Colonic mucosa (tissue), 4 donors: ENCODE measurements at places on chromosomes 6 and 20.

- no peak for DNase-seq
- no peaks in the 10 kb centered on the region for H3K4me1 ChIP-seq
- H3K27me3 ChIP-seq = no peaks in the 10 kb centered on the region
- H3K36me3 ChIP-seq = no peaks in the 10 kb centered on the region
- H3K4me3 ChIP-seq = no peak overlapping the region
- H3K27ac ChIP-seq = no peak overlapping the region
Observed at GRCh38 chr6:17688481-17688880, 18.2 kb downstream of the NUP153 start.

- no peak for DNase-seq
- H3K4me3 ChIP-seq = no peak overlapping the region
- H3K4me1 ChIP-seq = no peaks in the 10 kb centered on the region
Observed at GRCh38 chr6:137912813-137913212, 45.8 kb downstream of the TNFAIP3 start.

DNA sequence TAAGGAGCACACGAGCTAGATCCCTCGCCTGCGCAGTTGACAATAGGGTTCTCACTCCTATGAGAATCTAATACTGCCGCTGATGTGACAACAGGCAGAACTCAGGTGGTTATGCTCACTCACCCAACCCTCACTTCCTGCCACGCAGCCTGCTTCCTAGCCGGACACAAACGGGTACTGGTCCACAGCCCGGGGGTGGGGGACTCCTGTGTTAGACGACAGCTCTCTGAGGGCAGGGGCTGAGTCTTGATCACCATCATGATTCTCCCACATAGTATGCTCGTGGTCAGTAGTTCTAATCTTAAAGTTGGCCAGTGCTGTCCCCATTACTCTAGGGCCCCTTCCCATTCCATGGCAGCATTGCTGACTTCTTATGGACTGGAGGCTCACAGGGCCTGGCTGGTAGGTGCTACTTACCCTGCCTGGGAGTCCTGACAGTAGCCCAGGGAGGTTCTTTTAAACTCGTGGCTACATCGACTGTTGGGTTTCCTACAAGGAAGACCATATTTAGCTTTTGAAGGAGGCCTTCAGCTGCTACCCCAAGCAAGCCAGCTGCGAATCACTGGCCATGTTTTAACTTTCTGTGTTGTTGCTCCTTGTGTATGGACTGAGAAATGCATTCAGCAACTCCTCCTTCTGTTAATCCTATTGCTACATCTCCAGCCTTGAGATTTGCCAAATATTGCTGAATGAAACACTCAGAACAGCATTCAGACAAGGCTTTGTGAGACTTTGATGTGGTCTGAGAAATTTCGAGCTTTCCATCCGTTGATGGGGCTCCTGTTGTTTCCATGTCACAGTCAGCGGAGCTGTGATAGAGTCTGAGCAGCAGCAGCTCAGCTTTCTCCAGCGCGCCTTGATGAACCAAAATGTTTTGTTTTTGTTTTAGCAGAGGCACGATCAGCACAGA, 300.3 kb downstream of the NRN1 start:
- no peaks in the 10 kb centered on the region for H3K27me3 ChIP-seq
- DNase-seq = peak; percentile 12
- H3K36me3 ChIP-seq = no peaks in the 10 kb centered on the region

DNA sequence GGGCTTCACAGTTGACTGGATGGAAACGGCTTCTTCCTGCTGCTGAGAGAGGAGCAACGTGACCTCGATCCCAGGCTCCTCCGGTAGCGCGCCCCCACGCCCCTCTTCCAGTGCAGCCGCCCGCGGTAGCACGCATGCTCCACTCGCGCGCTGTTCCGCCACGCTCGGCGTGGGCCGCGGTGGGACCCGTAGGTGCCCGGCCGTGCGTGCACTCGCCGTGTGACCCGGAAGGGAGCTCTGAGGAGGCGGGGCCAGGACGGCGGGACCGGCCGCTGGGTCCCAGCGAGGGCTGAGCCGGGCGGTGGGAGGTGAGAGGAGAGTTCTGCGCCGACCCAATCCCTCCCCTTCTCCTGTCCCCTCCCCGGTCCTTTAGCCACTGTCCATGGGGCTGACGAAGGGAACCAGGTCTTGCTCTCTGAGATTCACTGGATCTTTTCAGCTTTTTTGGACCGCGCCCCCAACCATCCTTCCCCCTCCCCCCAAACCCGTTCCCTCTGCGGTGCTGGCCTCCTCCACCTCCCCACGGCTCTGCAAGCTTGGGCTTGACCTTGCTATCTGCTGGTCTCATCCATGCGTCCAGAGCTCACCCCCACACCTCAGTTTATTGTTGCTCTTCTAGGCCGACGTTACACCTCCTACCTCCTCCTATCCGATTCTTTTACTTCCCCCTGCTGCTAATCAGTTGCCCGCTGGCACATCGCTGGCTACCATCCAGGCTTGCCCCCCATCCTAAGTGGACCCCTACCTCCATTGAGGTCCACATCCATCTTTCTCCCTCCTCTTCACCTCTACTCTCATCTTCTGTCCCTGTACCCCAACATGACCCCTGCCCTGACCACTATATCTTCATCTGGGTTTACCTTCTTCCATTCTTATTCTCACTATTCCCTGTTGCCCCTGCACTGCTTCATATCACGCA, at the start of gene CUL9:
Gene CUL9, plus strand, starts transcription at position 255 of the 919 bp plus-strand sequence. CDS start 2,115 bp downstream, outside the sequence.
- H3K36me3 ChIP-seq = peaks cover 13% of the 10 kb centered on the region
- peak within 1 kb of the TSS; percentile 57 for H3K4me3 ChIP-seq
- H3K4me1 ChIP-seq = no peaks in the 10 kb centered on the region
- no peaks in the 10 kb centered on the region for H3K27me3 ChIP-seq
- peak; percentile 87 for DNase-seq

- H3K4me3 ChIP-seq = no peak overlapping the region
- no peaks in the 10 kb centered on the region for H3K36me3 ChIP-seq
- H3K4me1 ChIP-seq = no peaks in the 10 kb centered on the region
- no peaks in the 10 kb centered on the region for H3K27me3 ChIP-seq
- DNase-seq = no peak
Observed at GRCh38 chr20:49729780-49730179, 16.1 kb upstream of the B4GALT5 start.

DNA sequence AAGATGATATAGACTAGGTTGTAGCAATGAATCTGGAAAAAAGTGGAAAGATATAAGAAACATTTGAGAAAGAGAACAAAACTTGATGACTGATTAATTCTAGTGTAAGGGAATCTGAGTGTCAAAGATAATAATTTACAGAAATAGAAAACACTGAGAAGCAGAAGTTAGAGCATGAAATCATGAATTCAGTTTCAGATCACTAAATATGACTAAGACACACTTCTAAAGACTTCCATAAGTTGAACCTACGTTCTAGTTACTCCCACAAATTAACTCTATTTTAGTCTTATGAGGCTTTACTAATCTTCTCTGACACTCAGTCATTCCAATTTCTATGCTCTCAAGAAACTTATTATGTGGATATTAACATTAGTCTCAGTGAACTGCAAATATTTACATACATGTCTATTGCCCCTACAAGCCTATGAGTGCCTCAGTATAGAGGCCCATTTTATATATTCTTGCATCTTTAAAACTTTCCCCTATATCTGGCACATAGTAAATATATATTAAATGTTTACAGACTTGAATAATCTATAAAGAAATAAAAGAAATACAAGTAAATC, 30.4 kb downstream of the IBTK start:
- H3K27ac ChIP-seq = no peak overlapping the region
- no peak overlapping the region for H3K4me3 ChIP-seq
- peaks cover 14% of the 10 kb centered on the region for H3K36me3 ChIP-seq
- no peaks in the 10 kb centered on the region for H3K4me1 ChIP-seq

DNA sequence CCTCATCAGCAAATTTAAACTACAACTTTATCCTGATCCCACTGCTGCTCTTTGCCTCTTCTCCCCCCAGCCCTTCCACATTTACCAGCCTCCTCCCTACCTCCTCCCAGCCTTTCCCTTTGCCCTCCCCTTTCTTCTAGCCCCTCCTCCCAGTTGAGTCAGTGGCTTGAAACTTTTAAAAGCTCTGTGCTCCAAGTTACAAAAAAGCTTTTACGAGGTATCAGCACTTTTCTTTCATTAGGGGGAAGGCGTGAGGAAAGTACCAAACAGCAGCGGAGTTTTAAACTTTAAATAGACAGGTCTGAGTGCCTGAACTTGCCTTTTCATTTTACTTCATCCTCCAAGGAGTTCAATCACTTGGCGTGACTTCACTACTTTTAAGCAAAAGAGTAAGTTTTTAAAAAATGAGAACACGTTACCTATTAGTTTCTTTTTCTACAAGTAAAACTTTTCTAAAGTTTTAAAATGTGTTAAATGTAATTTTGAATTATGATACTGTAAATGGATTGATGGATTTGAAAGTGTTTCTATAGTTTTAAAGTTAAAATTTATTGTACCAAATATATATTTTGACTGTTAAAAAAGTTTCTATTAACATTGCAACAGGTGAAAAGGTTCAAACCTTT, at the start of gene GJA1:
Gene GJA1, plus strand, starts transcription at position 203 of the 626 bp plus-strand sequence. CDS start 11,202 bp downstream, outside the sequence.
- peaks cover 13% of the 10 kb centered on the region for H3K27me3 ChIP-seq
- peak; percentile 47 for DNase-seq
- H3K27ac ChIP-seq = peak within 1 kb of the TSS; percentile 34
- H3K36me3 ChIP-seq = no peaks in the 10 kb centered on the region
- H3K4me1 ChIP-seq = no peaks in the 10 kb centered on the region
- peak within 1 kb of the TSS; percentile 34 for H3K4me3 ChIP-seq

- H3K27me3 ChIP-seq = no peaks in the 10 kb centered on the region
- no peak for DNase-seq
- H3K4me3 ChIP-seq = no peak overlapping the region
- H3K27ac ChIP-seq = no peak overlapping the region
- H3K36me3 ChIP-seq = no peaks in the 10 kb centered on the region
- H3K4me1 ChIP-seq = no peaks in the 10 kb centered on the region
Observed at GRCh38 chr20:13338097-13338661, 117.1 kb downstream of the ISM1 start.
